ENCODE measurements at places on chromosomes 2 and 18. TPM values are rescaled to one million over a fixed set of nuclear protein-coding genes. Genes with fewer than 3 reads are reported as not detected.
A peak's percentile ranks its signal among the peaks of the same experiment; 100 is the strongest.

Gene DLX2
- total RNA-seq: 0.23 TPM

DNA sequence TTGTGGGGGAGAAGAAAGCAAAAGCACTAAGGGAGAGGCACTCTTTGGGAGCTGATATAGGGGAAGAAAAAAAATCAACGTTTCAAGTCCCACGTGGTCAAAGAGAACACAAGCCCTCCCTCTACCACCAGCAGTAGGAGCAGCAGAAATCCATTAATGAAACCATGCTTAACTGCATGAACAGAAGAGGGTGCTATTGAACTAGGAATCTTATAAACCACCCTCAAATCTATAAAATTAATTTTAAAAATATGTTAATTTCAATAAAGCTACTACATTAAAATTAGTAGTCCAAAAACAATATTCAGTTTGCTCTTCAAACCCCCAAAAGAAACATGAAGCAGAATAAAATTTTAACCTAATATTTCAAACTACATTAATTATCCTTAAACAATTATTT lies 147.8 kb downstream of the TMEM18 start:
- H3K36me3 ChIP-seq: peaks cover 4% of the 10 kb centered on the region
- H3K27ac ChIP-seq: no peak overlapping the region
- no peaks in the 10 kb centered on the region for H3K4me1 ChIP-seq
- H3K4me3 ChIP-seq: no peak overlapping the region
- peaks cover 22% of the 10 kb centered on the region for H3K27me3 ChIP-seq
- no peak for DNase-seq

- no peak overlapping the region for H3K27ac ChIP-seq
- no peaks in the 10 kb centered on the region for H3K27me3 ChIP-seq
- H3K36me3 ChIP-seq: no peaks in the 10 kb centered on the region
Measured at GRCh38 chr2:178707476-178707875, 99.7 kb downstream of the TTN start.

GRCh38 chr2:127421116-127421800 lies 3.0 kb downstream of the PROC start:
- H3K4me3 ChIP-seq: no peak overlapping the region
- peaks cover 1% of the 10 kb centered on the region for H3K36me3 ChIP-seq
- DNase-seq: no peak
- peaks cover 67% of the 10 kb centered on the region for H3K27me3 ChIP-seq
- H3K4me1 ChIP-seq: peaks cover 22% of the 10 kb centered on the region

DNA sequence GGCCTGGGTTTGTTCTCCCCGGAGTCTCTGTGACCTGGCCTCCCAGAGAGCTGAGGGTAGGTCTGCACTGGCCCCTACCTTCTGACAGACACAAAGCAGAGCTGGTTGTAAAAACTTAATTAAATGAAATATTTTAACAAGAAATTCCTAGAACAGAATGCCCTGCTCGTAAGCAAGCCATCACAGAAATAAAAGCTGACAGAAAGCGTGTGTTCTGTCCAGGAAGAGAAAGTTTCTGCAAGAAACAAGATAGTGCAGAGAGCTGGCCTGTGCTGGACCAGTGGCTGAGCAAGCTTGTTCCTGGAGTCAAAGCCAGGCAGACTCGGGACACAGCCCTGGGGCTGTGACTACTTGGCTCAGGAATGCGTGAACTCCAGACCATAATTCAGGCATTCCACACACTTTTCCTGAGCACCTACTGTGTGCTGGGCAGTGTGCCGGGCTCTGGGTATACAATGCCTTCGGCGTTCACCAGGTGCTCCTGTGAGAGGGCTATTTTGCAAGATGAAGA lies 51.6 kb downstream of the APOB start:
- DNase-seq: no peak
- H3K27ac ChIP-seq: no peak overlapping the region
- no peak overlapping the region for H3K4me3 ChIP-seq

Gene PAX8
- total RNA-seq: 3.0 TPM

GRCh38 chr2:134625311-134625710 lies 93.5 kb downstream of the TMEM163 start:
- peaks cover 10% of the 10 kb centered on the region for H3K4me1 ChIP-seq
- no peak overlapping the region for H3K27ac ChIP-seq
- H3K36me3 ChIP-seq: no peaks in the 10 kb centered on the region
- H3K4me3 ChIP-seq: no peak overlapping the region
- H3K27me3 ChIP-seq: peaks cover 7% of the 10 kb centered on the region
- no peak for DNase-seq

- H3K4me3 ChIP-seq: peak overlapping the region; percentile 57
- peak overlapping the region; percentile 75 for H3K27ac ChIP-seq
- H3K27me3 ChIP-seq: no peaks in the 10 kb centered on the region
- H3K36me3 ChIP-seq: no peaks in the 10 kb centered on the region
Measured at GRCh38 chr18:48801728-48802542, 148.8 kb downstream of the SMAD7 start.

GRCh38 chr2:206031162-206031784 lies 54.7 kb downstream of the INO80D start:
- H3K27me3 ChIP-seq: no peaks in the 10 kb centered on the region
- H3K36me3 ChIP-seq: peaks cover 61% of the 10 kb centered on the region
- H3K4me3 ChIP-seq: peak overlapping the region; percentile 42
- DNase-seq: peak; percentile 5
- peaks cover 61% of the 10 kb centered on the region for H3K4me1 ChIP-seq

DNA sequence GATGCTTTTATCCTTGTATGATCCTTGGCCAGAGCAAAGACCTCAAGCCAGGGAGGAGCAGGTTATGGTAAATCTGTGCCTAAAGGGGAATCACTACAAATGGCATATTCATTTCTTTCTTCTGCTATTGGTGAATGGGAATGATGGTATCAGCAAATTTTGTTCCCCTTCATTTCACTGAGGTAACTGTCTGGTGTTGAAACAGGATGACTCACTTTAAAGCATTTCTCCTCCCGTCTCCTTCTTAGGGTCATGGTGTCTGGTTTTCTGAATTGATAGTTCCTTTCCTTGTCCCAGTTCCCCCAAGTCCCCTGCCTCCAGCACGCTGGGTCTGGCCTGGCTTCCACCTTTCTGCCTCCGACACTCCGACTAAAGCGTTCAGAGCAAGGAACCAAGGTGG lies 109.2 kb downstream of the MREG start:
- H3K4me3 ChIP-seq: no peak overlapping the region
- H3K36me3 ChIP-seq: no peaks in the 10 kb centered on the region
- peaks cover 30% of the 10 kb centered on the region for H3K27me3 ChIP-seq
- H3K27ac ChIP-seq: no peak overlapping the region
- no peak for DNase-seq

GRCh38 chr2:168748461-168748860 lies 54.0 kb upstream of the NOSTRIN start:
- H3K27ac ChIP-seq: no peak overlapping the region
- no peaks in the 10 kb centered on the region for H3K27me3 ChIP-seq
- peaks cover 50% of the 10 kb centered on the region for H3K4me1 ChIP-seq
- no peak overlapping the region for H3K4me3 ChIP-seq

GRCh38 chr2:17792515-17792914 lies 23.7 kb upstream of the MSGN1 start:
- no peak for DNase-seq
- peaks cover 6% of the 10 kb centered on the region for H3K4me1 ChIP-seq
- no peak overlapping the region for H3K27ac ChIP-seq
- peaks cover 46% of the 10 kb centered on the region for H3K27me3 ChIP-seq
- H3K36me3 ChIP-seq: no peaks in the 10 kb centered on the region

Gene ANKRD36C
- 61.4 TPM for total RNA-seq

Gene GCG
- total RNA-seq: not detected

DNA sequence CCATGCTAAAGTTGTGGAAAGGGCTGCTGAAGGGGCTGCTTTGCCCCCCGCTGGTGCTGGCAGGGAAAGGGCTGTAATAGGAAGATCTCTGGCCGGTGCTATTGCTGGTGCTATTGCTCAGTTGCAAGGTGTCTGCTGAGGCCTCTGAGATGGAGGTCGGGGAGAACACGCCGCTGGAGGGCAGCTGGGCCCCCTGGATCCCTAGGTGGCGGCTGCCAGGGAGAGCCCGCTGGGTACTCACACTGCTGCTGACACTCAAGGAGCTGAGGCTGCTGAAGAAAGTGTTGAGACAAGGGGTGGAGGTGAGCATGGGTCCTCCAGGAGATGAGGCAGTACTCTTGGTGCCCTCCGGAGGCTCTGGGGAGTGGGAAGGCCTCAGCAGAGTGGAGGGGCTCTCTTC lies 4.2 kb downstream of the FOXI3 start:
- no peak overlapping the region for H3K27ac ChIP-seq
- DNase-seq: peak; percentile 2
- H3K27me3 ChIP-seq: peaks cover 45% of the 10 kb centered on the region
- H3K4me3 ChIP-seq: no peak overlapping the region

Gene STAT4
- total RNA-seq: 125 TPM

GRCh38 chr18:79468119-79468789 lies 72.5 kb downstream of the NFATC1 start:
- H3K4me3 ChIP-seq: no peak overlapping the region
- no peak for DNase-seq
- H3K4me1 ChIP-seq: peaks cover 13% of the 10 kb centered on the region

DNA sequence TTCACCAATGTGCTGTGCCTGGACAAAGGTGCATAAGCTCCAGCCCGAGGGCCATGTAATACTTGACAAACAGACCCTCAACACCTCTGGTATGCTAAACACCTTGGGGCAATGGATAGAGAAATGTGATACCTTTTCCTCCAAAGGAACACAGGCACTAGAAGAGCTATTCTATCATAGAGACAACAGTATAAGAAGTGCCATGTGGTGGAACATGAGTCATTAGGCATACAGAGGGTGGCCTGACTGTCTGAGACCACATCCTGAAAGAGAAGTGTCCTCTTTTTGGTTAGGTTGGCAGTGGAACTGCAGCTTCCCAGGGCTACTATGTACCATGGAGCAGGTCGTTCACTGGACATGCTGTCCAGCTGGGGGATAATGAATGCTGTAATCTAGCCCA lies 153.9 kb downstream of the INSIG2 start:
- H3K4me1 ChIP-seq: peaks cover 3% of the 10 kb centered on the region
- no peak overlapping the region for H3K4me3 ChIP-seq
- H3K36me3 ChIP-seq: no peaks in the 10 kb centered on the region
- DNase-seq: no peak
- peaks cover 40% of the 10 kb centered on the region for H3K27me3 ChIP-seq

Gene AQP12B
- total RNA-seq: not detected

DNA sequence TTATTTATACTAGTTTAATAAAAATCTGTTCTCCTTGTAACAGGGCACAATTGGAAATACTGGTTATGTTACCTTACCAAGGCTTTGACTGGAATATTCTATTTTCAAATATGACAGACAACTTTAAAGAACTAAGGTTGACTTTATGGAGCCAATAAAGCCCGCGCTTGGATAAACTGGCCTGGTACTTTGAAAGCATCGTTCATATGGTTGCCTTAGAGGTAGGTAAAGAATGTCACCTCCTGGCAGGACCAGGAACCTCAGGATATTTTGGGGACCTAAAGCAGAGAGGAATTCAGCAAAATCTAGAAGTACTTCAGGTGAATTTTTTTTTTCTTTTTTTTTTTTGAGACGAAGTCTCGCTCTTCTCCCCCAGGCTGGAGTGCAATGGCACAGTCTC lies 71.2 kb upstream of the CREB1 start:
- H3K36me3 ChIP-seq: no peaks in the 10 kb centered on the region
- no peaks in the 10 kb centered on the region for H3K27me3 ChIP-seq
- DNase-seq: no peak
- no peak overlapping the region for H3K4me3 ChIP-seq
- H3K4me1 ChIP-seq: peaks cover 22% of the 10 kb centered on the region

Gene FHOD3
- total RNA-seq: not detected

Gene MPPE1
- 61.2 TPM for total RNA-seq

Gene DOK6
- not detected for total RNA-seq

DNA sequence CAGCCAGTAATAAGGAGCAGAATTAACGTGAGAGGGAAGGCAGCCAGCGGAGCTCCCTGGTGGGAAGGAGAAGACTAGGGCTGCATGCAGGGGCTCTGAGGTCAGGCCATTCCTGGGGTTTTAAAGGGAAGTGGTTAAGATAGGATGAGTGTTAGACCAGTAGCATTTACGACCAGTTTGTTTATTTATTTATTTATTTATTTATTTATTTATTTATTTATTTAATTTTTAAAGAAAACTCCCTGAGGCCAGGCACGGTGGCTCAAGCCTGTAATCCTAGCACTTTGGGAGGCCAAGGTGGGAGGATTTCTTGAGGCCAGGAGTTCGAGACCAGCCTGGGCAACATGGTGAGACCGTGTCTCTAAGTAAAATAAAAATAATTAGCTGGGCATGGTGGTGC lies 152.8 kb downstream of the FHOD3 start:
- H3K36me3 ChIP-seq: no peaks in the 10 kb centered on the region
- H3K4me1 ChIP-seq: no peaks in the 10 kb centered on the region
- no peak overlapping the region for H3K4me3 ChIP-seq
- no peak overlapping the region for H3K27ac ChIP-seq
- DNase-seq: no peak

Gene TMEM178A
- 1.9 TPM for total RNA-seq

GRCh38 chr2:10235909-10236550 lies 66.7 kb upstream of the HPCAL1 start:
- no peaks in the 10 kb centered on the region for H3K36me3 ChIP-seq
- no peaks in the 10 kb centered on the region for H3K4me1 ChIP-seq
- H3K27ac ChIP-seq: no peak overlapping the region
- H3K27me3 ChIP-seq: no peaks in the 10 kb centered on the region
- DNase-seq: no peak

Gene SYT4
- total RNA-seq: not detected

DNA sequence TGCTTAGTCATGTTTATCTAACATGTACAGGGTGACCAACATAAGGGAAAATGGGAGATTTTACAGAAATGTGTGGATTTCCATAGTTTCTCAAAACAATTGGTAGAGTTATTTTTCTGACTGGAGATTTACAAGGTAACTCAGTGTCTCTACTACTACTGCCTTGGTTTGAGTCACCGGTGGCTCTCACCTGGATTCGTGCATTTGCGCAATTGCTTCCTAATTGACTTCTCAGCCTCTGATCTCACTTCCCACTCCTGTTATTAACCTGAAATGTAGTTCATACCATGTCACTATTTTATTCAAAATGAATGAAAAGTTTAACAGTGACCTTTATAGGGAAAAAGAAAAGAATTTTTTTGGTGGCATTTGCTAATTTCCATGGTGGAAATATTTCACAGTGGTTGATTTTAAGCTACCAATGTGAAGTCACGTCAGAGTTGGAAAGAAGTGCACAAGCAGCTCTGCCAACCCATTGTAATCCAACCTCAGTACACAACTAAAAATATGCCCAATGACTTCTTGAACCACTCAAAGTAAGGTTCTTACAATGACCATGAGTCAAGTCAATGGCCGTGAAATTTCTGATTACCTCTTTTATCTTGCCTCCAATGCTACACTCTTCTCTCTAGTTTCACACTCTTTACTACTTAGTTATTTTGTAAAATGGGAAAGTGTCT lies 94.0 kb downstream of the NYAP2 start:
- H3K4me1 ChIP-seq: no peaks in the 10 kb centered on the region
- H3K27me3 ChIP-seq: peaks cover under 1% of the 10 kb centered on the region
- H3K4me3 ChIP-seq: no peak overlapping the region
- H3K36me3 ChIP-seq: no peaks in the 10 kb centered on the region

- no peak for DNase-seq
- no peaks in the 10 kb centered on the region for H3K36me3 ChIP-seq
Measured at GRCh38 chr2:220455351-220455990, 828.0 kb downstream of the SLC4A3 start.

DNA sequence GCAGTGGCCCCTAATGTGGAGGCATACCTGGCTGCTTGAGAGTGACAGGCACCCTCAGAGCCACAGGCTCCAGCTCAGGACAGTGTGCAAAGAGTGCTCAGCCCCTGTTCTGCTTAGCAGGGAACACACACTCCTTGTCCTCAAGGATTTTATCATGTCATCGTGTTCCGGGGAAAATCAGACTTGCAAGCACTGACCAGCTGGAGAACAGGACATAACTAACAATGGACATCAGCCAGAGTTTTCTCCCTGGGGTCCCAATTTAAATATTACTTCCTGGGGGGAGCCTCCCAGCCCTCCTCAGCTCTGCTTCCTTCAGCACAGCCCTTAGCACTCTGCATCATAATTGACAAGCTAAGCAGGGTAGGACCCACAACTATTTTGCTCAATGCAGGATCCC lies 175.4 kb upstream of the ACAA2 start:
- no peaks in the 10 kb centered on the region for H3K27me3 ChIP-seq
- no peak overlapping the region for H3K27ac ChIP-seq
- no peak for DNase-seq
- no peaks in the 10 kb centered on the region for H3K36me3 ChIP-seq
